ENCODE measurements at places on chromosomes 4 and X.

GRCh38 chr4:171765514-171765913 lies 47.7 kb upstream of the GALNTL6 start:
- DNase-seq = no peak

GRCh38 chr4:183485411-183486160 lies 19.3 kb upstream of the ING2 start:
- no peak for DNase-seq

DNA sequence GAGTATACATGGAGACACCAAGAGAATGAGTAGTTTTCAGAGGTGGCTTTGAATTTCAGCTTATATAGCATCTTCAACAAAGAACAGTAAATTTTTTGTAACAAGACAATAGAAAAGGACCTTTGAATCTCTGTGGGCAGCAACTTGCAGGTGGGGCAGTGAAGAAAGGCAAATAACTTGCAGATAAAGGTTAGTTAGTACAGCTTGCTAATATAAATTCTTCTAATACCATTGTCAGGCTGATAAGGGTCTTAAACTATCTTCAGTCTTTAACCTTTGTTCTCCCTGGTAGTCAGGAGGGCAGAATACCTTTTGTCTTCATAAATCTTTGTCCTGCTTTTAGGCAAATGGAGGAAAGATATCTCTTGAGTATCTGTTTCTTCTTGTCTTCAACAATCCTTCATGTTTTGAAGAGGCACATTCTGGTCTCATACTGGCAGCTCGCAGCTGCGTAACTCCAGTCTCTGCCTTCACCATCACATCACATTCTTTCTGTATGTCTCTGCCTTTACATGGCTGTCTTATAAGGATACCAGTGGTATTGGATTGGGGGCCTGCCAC lies 16.0 kb downstream of the ANXA3 start:
- DNase-seq = no peak

DNA sequence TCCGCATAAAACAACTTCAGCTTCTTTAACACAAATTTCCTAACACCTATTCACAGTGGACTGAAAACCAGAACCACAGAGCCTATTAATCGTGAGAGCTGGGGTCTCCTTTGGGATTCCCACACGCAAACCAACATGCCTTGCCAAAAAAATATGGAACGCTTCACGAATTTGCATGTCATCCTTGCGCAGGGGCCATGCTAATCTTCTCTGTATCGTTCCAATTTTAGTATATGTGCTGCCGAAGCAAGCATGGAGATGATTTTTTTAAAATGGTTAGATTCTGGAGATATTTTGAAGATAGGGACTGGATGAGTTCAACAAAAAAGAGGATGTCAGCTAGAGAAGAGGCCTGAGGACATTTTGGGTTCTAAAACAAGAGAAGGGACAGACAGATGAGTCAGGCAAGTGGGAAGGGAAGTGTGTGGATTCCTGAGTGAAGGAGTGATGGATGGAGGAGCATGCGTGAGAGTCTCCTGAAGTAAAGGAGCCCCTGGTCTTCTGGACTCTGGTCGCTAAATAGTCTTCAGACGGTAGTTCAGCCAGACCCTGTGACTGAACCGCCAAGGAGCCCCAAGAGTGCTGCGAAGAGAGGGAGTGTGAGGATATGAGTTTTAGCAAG lies 9.5 kb upstream of the GATA1 start:
- DNase-seq = no peak

GRCh38 chr4:176150356-176150682 lies 45.1 kb downstream of the SPATA4 start:
- peak; percentile 56 for DNase-seq

GRCh38 chr4:176492646-176493302 lies 173.0 kb downstream of the SPCS3 start:
- DNase-seq = peak; percentile 22

DNA sequence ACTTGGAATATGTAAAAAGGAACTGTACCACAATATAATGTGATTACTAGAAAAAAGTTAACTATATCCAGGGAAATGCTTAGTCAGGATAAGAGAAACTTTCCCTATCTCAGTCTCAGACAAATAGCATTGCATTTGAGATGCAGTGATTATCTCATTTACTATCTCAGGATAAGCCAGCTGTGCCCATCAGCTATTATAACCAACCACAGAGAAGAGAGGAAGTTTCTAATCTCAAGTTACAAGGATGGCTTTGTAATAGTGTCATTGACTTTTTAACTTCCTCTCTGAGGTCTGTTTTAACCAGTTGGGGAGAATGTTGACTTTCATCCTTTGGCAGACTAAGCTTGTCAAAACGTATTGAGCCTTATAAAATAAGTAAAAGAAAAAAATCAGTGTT lies 56.5 kb downstream of the SNX25 start:
- DNase-seq = peak; percentile 76

DNA sequence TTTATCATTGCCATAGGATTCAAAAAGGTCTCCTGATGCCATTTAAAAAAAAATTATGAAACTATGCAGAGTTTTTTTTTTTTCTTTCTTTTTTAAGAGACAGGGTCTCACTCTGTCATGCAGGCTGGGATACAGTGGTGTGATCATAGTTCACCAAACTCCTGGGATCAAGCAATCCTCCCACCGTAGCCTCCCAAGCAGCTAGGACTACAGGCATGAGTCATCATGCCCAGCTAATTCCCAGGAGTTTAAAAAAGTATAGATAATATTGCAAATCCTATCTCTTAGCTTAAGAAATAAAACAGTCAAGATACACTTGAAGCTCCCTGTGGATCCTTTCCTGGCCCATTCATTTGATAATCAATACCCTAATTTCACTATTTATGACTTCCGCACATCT lies 58.6 kb upstream of the PRSS48 start:
- DNase-seq = peak; percentile 50

DNA sequence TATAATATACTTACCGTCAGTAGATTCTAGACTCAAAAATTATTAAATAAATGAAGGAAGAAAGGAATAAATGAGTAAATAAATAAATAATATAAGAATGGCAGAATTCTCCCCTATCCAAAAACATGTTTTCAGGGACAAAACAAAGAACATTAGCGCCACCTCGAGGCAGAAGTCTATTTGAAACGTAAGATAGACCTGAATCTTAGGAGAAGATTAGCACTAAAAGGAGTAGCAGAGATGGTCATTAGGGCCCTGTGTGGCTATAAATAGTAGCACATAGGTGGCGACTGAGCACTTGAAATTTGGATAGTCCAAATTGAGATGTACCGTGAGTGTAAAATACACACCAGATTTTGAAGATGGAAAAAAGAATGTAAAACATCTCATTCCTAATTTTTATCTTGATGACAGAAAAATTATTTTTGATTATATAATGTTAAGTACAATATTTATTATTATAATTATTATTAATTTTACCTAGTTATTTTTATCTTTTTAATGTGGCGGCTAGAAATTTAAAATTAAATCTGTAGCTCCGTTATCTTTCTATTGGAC lies 24.3 kb upstream of the SRD5A3 start:
- peak; percentile 91 for DNase-seq

DNA sequence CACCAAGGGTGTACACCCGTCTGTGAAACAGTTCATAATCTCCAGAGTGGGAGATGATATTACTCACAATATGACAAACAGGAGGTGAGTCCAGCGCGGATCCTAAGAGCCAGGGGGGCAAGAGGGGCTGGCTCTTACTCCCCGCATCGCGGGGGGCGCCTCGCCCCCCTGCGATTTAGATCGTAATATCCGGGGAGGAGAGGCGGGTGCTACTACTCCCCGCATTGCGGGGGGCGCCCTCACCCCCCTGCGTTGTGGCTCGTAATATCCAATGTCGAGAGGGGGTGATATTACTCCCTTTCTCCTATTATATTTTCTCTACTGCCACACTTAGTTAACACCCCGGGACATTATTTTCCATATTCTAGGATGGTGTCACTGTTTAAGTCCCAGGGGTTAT lies 131.9 kb downstream of the ADRA2C start:
- DNase-seq = no peak

DNA sequence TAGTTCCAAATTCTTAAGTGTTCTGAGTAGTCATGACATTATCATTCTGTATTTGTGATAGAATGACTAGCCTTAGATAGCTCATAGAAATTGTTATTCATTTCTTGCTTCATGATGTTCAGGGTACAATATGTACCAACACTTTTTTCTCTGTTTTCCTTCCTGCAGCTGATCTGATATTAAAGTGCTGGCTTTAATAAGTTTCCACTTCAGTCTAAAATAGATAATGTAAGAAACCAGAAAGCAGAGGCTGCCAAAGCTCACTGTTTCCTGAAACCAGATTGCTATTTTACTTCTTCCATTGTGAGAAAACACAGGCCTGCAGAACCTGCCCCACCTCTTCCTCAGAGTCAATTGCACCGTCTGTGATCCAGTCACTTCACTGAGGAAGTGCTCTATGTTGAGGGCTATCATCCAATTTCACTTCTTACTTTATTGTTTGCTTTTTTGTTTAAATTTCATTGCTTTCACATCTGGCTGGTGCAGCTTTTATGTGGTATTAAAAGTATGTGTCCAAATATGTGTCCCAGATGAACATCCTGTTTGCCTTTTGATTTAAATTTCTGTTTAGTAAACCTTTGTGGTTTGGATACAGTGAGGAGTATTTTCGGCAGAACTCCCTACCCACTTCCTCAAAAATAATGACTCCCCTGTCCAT lies 652.1 kb downstream of the ANKRD50 start:
- peak; percentile 77 for DNase-seq

DNA sequence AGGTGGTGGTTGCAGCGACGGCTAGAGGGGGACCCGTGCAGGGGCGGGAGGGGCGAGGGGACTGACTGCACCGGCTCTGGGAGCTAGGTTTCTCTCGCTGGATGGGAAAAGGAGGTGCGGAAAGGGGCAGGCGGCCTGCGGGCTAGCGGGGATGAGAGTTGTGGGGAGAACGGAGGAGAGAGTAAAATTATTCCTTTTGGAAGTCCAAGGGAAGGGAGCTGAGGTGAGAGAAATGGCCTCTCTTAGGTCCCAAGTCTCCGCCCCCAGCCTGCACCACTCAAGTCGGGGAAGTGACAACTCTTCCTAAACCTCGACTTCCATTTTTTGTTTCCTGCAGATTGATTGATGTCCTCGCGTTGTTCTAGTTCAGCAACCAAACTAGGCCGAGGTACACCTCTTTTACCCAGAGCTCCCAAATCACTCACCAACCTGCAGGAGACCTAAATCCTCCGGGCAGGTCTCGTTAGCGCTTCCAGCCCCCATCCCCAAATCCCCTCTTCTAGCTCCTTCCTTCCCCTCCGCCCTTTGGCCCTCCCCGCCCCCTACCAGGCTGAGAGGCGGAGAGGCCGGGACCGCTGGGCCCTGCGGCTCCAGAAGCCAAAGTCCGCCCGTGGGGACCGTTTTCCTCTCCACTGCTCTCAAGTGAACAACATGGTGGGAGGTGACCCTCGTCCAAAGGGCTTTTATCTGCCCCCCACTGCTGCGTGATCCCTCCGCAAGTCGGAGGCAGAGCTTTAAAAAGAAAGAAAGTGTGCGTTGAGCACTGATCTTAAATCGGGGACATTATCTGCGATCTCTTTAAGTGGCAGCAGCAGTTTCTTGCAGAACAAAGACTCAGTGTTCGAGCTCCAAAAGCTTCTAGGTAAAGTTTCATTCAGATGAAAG lies 7.3 kb downstream of the PITX2 start:
- no peak for DNase-seq

GRCh38 chrX:153827903-153828302 lies 2.4 kb downstream of the PDZD4 start:
- no peak for DNase-seq

DNA sequence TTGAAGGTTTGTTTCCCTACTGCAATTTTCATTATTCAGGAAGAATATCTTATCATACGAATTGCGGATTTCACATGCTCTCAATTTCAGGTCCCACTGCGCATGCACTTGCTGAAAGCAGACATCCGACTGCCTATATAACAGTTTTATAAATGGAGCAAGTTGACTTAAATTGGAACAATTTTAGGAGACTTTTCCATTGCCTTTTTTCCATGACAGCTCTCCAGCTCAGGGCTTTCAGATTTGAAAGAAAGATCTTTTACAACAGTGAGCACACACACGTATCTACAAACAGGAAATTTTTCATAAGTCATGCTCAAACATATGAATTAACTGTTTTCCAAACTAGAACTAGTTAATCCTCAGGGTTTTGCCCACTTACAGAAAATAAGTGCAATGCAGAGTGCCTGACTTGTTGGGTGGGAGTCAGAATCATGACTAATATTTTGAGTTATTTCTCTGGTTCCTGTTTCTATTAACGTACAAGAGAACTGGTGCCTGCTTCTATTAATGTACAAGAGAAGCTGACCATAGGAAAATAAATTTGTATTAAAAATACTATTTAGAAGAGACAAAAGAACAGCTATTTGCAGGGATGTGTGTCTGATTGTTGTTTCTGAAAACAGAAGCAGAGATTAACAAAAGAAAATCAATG lies 137.9 kb downstream of the GPC3 start:
- DNase-seq = no peak

- no peak for DNase-seq
Measured at GRCh38 chrX:154873329-154873728, 12.8 kb upstream of the F8A1 start.

DNA sequence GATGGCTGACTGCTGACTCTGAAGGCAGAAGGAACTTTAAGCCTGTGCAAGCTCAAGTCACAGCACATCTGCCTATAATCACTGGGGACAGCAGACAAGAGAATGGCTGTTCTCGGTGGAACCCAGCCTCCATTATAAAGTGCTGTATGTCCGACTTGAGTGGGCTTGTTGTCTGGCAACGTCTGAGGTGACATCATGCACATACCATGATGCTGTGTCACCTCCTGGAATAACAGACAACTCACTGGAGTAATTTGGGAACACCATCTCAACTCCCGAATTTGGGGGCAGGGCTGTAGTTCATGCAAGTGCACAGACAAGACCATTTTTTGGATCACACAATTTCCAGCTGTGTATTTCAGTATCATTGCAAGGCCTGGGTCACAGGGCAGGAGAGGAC lies 59.8 kb upstream of the GPM6B start:
- DNase-seq = no peak

GRCh38 chr4:1674682-1675081 lies 9.4 kb downstream of the FAM53A start:
- peak; percentile 48 for DNase-seq

GRCh38 chr4:112082954-112083586 lies 62.2 kb upstream of the FAM241A start:
- peak; percentile 78 for DNase-seq

DNA sequence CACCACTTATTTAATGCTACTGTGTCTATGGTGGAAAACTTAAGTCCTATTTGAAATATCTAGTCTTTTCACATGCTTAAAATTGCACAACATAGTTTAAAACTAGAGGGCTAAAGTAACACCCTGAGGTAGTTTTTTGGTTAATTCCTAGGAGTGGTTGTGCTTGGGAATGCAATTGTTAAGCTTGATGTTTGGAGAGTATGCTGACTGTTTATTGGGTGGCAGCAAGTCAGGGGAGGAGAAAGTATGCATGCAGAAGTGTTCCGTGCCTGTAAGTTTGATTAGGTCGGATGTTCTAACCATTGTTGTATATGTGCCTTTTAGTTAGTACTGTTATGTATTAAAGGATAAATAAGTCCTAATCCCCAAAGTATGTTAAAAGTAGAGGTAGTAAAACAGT lies 40.5 kb downstream of the CXCL8 start:
- no peak for DNase-seq

- no peak for DNase-seq
Measured at GRCh38 chrX:130085551-130086446, 24.5 kb downstream of the ELF4 start.

Measured in choroid plexus epithelial cell (primary cell).